GM13977 (cell line): ENCODE measurements at places on chromosomes 6 and 20.

- no peak for DNase-seq
Observed at GRCh38 chr20:14986026-14986655, 648.7 kb upstream of the FLRT3 start.

DNA sequence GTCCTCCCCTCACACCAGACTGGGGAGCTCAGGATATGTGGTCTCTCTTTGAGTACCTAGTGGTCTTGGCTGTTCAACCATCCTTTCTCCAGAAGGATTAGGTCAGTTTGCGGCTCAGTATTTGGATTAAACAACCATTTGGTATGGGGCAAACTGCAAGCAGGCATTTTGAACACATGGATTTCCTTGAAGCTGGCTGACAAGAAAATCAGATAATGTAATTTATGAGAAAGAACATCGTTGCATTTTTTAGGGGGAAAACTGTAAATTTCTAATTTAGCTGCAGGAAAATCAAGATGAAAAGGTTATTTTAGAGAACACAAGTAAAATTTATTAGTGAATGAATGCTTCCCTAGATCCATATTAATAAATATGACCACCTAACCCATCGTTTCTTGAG, 25.3 kb downstream of the DPPA5 start:
- no peak for DNase-seq

- DNase-seq = no peak
Observed at GRCh38 chr6:42268016-42268834, 50.6 kb upstream of the MRPS10 start.

DNA sequence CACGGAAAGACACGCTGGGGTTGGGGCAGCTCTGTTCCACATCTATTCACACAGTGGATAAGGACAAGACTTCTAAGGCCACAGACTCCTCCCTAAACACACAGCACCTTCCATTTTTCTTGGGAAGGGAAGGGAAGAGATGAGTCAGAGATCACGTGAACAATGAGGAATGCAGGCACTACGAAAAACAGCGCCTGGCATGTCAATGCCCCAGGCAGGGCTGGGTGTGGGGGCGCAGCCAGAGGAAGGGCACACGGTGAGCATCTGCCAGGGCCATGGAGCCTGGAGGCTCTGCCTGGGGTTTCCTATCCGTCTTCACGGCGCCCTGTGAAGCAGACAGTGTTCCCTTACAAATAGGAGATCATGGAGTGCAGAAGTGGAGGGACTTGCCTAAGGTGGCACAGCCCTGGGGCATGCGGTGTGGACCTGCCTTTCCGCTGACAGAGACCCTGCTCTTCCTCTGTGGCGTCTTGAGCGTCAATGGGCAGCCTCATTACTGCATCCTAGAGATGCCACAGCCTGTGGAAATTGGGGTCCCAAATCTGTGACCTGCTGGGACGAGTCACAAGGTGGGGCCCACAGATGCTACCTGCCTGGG, 15.4 kb downstream of the UNC93A start:
- DNase-seq = no peak

DNA sequence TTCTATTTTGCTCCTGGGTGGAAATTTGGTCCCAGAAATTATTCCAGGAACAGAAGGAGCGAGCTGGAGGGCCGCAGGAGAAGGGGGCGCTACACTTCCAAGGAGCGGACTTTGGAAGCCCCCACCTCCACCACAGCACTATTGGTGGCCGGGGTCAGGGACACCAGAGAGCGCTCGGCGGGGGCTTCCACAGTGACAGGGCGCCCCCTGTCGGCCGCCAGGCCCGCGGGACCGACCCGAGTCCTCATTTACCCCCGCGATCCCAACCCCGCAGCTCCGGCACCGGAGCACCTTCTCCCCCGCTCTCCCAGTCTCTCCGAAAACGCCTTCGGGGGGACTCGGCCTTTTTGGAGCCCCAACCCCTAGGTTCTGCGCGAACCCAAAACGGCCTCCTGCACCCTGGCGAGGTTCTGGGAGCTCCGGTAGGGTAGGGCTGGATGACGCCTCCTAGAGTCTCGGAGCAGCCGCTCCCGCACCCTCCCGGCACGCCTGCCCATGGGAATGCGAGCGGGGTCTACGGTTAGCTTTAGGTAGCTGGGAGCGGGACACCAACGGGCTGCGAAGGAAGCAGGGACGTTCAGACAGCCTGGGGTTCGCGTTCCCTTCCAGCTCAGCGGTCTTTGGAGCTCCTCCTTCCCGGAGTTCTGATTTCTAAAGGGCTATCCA, 2.4 kb upstream of the FOXA2 start:
- DNase-seq = peak; percentile 65

GRCh38 chr6:44441091-44441855, 53.8 kb downstream of the CDC5L start:
- DNase-seq = no peak

DNA sequence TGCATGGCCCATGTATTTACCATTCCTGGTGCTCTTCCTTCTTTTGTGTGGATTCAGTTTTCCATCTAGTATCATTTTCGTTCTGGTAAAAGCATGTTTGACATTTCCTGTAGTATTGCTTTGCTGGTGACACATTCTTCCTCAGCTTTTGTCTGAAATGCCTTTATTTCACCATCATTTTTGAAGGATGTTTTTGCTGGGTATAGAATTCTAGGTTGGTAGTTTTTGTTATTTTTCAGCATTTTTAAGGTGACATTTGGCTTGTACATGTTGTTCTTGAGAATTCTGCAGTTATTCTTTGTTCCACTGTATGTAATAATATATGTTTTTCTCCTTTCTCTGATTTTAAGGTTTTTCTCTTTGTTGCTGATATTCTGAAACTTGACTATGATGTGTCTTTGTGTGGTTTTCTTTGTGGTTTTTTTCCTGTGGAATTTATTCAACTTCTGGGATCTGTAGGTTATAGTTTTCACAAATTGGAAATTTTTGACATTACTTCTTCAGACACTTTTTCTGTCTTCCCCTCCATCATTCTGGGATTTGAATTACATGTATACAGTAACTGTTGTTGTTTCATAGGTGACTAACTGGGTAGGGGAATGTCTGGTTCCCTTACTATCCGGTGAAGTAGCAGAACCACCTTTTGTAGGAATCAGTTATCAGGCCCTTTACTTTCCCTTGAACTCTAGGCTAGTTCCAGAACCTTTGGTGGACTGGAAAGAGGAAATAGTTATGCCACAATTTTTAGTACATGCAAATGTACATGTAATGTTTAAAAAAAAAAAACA, 30.2 kb downstream of the SNX9 start:
- DNase-seq = no peak

DNA sequence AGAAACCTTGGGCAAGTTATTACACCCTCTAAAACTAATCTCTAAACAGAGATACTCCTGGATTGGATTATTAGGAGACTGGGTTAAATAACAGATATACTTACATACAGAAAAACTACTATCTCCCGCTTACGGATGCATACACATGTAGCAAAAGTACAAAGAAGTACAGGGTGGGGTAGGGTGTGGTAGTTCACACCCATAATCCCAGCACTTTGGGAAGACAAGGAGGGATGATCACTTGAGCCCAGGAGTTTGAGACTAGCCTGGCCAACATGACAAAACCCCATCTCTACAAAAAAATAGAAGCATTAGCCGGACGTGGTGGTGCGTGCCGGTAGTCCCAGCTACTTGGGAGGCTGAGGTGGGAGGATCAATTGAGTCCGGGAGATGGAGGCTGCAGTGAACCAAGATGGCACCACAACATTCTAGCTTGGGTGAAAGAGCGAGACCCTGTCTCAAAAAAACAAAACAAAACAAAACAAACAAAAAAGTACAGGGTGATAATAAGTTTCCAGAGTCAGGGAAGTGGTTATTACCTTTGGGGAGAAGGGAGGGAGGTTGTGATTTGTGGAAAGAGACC, 8.1 kb downstream of the PIM1 start:
- no peak for DNase-seq

DNA sequence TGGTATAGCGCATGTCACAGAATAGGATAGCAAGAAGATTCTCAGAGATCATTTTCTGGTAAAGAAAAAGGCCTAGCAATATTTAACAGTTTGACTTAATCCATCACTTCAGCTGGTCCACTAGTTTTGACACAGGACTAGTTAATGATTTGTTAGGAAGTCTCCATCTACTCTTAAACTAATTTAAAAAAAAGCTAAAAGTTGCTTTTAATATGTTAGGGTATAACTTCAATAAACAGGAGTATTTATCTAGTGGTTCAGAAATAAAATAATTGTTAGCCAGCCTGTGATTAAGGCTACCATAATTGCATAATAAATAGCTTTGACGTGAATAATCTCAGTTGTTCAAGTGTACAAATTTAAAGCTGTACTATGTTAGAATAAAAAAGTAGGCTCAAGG, 195.6 kb downstream of the FUT9 start:
- DNase-seq = no peak

GRCh38 chr20:44838521-44838920, 28.2 kb upstream of the RIMS4 start:
- DNase-seq = no peak

- no peak for DNase-seq
Observed at GRCh38 chr6:43740321-43740960, 29.6 kb upstream of the VEGFA start.
